Stimulated activated CD8-positive, alpha-beta memory T cell treated with anti-CD3 and anti-CD28 coated beads, Interleukin-2, amount 100 ng/mL, for 48 hours (primary cell): ENCODE measurements at places on chromosomes 5 and 9.

DNA sequence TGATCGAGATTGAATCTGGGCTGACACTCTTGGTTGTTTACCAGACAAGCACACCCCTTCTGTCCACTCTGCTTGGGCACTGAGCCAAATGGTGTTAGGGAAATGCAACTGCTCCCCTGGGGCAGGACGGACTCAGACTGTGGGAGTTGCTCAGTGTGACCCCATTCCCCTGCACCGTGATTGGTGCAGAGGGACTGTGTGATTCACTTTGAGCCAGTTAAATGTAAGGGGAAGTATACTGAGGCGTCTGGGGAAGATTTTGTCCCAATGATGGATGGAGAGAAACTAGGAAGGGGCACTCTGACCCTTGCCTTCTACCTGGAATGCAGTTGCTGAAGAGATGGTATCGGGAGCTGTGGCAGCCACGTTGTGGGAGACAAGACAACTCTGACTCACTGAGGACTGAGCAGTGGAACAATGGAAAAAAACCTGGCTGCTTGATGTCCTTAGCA is 196.0 kb upstream of the ANKRD55 start:
- DNase-seq = no peak

DNA sequence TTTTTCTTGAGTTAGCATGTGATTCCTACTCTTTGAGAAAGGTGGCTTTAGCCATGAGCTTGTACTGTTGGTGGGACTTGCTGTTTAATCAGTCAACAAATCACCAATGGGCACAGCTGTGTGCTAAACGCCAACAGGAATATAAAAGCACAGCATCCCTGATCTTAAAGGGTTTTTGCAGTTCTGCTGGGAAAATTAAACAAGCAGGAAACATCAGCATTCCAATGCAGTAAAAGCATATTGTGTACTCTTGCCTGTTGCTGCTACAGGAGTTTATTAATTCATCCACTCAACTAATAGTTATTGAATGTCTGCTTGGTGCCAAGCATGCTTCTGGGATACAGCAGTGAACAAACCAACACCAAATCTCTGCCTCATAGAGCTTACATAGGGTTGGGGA is 27.4 kb upstream of the F2RL1 start:
- DNase-seq = no peak

GRCh38 chr5:31052937-31053658 is 140.4 kb upstream of the CDH6 start:
- no peak for DNase-seq

GRCh38 chr5:135488727-135489465 is 36.7 kb upstream of the TIFAB start:
- no peak for DNase-seq

DNA sequence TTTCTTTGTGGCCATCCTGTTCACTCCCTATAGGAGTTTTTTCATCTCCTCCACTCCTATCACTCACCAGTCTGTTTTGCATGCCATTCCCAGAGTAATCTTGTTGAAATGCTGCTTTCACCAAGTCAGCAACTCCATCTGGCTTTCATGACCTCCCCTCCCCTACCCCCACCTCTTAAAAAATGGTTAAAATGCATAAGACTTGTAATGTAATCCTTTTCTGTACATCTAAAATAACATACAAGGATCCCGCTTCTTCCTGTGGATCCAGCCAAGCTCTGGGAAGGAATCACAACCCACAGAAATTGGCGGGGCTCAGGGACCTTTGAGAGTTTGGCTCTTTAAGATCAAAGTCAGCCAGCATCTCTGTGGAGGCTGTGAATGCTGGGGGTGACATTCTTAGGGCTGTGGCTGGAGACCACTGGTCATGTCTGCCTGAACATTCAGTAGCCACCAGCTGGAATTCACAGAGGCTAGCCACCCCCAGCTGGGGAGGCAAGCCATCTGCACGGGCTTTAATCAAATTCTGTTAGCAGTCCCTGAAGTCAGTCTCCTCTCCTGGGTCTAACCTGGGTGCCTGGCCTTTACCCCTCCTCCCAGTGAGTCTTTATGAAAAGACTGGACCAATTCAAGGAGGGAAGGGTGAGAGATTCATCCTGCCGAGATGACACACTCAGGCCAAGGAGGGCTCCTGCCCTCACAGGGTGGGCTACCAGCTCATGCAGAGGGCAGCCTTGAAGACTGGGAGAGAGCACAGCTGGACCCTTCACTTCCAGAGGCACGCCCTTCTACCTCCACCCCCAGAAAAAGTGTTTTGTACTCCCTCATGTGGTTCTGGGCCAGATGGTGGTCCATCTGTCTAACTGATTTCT is 132.9 kb downstream of the LIFR start:
- DNase-seq = no peak

DNA sequence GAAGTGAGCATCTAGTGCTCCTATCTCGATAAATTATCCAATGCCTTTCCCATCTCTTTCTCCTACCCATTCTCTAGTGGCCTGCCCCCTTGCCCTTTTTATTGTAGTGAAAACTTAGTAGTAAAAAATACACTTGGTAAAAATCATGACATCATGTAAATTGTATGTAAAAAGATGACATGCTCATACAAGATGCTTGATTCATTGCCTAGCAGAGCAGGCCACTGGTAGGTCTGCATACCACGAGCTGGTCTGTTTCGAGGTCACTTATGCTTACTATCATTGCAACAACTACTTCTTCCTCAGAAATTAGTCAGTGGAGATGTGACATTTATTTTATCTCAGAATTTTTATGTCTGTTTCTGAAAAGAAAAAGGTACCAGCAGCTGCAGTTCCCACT is 177.3 kb downstream of the C9orf152 start:
- no peak for DNase-seq

GRCh38 chr5:35922468-35922867 is 16.0 kb downstream of the CAPSL start:
- DNase-seq = no peak

- no peak for DNase-seq
Measured at GRCh38 chr5:14143546-14143840, 351 bp downstream of the TRIO start.

GRCh38 chr9:124222109-124222508 is 35.6 kb upstream of the NEK6 start:
- DNase-seq = no peak

DNA sequence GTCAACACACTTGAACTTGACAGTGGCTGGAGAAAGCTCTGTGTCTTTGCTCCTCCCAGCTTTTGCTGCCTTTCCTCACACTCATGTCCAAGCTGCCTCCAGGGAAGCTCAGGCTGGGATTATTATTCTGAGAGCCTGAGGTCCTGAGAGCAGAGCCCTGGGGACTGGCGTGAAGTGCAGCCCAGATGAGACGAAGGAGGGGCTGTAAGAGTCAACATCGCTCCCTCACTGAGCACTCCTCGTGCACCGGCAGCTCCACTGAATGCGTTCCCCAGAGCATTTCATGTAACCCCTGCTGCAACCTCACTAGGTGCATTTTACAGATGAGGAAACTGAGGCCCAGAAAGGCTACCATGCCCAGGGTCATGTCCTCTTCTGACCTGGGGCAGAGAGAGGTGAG is 63.5 kb upstream of the PHYKPL start:
- DNase-seq = no peak

DNA sequence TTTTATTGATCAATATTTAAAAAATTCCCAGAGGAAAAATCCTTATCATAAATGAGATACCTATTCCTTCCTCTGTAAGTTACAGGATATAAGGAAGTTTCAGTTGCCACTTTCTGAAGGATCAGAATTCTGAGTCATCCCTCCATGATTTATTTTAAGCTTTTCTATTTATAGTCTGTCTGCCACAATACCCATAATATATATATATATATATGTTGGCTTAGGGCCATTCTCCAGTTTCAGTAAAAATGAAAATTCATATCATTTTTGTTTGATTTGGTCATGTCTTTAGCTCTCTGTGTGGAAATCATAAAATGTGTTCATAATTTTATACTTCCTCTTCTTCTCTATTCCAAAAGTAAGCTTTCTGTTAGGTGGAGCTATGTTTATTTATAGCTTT is 215.8 kb upstream of the CYLC2 start:
- DNase-seq = no peak

- DNase-seq = no peak
Measured at GRCh38 chr9:36337865-36338264, 62.2 kb downstream of the RNF38 start.

DNA sequence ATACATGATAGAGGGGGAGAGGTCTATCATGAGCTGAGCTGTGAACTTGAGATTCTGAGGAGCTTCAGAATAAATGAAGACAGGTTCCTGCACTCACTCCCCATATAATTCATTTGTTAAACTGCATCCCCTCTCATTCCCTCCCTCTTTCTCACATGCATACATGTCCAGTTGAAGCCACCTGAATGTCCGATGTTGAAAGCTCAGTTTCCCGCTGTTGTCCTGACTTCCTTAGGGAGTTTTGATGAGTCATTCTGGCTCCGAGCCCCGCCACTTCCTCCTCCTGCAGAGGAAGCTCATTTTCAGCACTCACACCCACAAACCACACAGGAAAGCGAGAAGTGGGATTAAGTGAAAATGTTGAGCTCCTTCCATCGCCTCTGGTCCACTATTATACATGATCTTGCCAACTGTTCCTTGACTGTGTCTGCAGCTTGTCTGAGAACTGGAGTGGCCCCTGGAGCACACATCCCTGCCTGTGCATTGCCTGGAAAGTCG is 121.2 kb downstream of the CEMIP2 start:
- DNase-seq = no peak

- no peak for DNase-seq
Measured at GRCh38 chr5:145243016-145243415, 592.1 kb downstream of the PRELID2 start.

DNA sequence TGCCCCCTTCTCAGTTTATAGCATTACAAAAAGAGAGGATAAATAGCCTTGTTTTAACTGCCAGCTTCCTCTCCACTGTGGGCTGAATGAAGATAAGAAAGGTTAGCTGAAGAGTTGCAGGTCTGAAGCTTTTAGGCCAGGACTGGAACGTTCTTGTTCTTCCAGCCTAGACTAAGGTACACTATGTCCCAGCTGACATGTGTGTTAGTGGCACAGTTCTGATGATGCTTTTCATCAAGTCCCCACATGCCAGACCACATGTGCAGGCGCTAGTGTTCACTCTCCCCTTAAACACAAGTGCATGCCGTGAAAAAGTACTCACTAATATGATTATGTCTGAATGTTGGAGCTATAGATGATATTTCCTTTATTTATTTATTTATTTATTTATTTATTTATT is 40.7 kb downstream of the STXBP1 start:
- no peak for DNase-seq

DNA sequence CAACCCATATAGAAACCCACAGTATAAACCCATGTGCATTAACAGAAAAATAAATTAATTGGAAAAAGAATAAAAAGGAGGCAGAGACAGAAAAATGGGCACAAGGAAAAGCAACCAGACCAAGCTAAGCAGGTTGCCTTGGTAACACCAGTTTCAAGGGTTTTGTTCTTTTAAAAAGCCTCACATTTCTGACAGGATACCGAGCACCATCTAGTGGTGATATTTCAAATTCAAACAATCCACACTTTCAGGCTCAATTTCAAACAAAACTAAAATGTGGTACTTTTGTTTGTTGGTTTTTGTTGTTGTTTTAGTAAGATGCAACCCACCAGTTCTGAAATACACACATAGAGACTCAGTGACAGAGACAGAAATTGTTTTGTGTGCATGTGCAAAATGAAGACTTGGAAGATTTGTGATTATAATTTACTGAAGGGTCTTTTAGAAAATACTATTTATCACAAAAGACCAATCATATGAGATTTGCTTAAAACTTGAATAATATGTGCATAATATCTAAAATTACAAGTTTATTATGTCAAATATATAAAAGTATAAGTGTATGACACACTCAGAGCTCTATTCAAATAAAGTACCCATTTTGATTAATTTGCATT is 318.2 kb downstream of the SLCO4C1 start:
- DNase-seq = no peak

DNA sequence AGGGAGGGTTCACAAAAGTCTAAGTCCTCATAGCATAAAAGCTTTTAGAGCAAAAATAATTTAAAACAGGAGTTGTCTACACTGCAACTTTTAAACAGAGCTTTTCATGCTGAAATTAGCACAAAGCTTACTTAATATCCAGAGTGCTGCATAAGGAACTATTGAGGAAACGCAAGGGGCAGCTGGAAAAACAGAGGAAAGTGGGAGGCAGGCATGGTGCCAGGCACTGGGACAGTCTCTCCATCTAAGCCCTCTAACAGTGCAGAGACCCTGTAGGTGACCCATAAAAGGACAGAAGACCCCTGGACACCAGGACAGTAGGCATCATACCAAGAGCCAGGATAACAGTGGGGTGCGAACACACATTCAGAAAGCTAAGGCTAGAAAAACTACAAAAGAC is 49.3 kb downstream of the ADAMTS12 start:
- no peak for DNase-seq
